ENCODE measurements at places on chromosomes 4 and X. TPM values are rescaled to one million over a fixed set of nuclear protein-coding genes. Genes with fewer than 3 reads are reported as not detected.

Gene VCX2
- total RNA-seq, result not detected

Gene NAP1L5
- total RNA-seq, result 1.4 TPM

Gene ZCCHC12
- not detected for total RNA-seq

- DNase-seq, result no peak
These were observed 158.5 kb downstream of the MID1IP1 start for GRCh38 chrX:38959736-38960135.

DNA sequence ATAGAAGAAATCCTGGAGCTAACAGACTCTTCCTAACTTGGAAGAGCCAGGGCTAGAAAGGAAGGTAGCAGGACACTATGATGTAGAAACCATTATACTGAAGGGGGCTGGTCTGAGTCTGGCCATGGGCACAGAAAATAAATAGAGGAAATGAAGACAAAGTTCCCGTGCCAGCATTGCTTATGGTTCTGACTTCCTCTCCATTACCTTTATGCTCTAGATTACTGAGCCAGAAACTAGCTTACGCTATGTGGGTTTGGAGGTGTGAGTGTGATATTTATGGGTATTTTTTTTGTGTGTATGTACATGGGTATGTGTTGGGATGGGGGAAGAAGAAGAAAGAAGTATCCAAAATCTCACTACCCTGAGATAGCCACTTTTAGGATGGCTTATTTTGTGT is 148.3 kb downstream of the GLUD2 start:
- DNase-seq, result no peak

Gene AVPR2
- total RNA-seq, result 0.52 TPM

Gene NHSL2
- 1.3 TPM for total RNA-seq

GRCh38 chr4:77010841-77011354 is 61.3 kb downstream of the SEPTIN11 start:
- no peak for DNase-seq

Gene OPN1LW
- total RNA-seq, result not detected

GRCh38 chr4:10239982-10240654 is 123.5 kb upstream of the WDR1 start:
- DNase-seq, result no peak

Gene MUC7
- not detected for total RNA-seq

- no peak for DNase-seq
These were observed 1401.6 kb downstream of the ADGRL3 start for GRCh38 chr4:62601737-62602136.

- no peak for DNase-seq
These were observed 6.8 kb downstream of the PPARGC1A start for GRCh38 chr4:23882976-23883531.

DNA sequence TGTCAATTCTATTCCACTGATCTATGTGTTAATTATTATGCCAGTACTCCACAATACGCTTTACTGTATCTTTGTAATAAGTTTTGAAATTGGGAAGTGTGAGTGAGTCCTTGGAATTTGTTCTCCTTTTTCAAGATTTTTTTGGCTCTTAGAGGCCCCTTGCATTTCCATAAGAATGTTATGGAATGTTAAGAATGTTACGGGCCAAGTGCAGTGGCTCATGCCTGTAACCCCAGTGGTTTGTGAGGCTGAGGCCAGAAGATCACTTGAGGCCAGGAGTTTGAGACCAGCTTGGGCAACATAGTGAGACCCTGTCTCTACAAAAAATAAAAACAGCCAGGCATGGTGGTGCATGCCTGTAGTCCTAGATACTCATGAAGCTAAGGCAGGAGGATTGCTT is 167.6 kb upstream of the CXorf66 start:
- no peak for DNase-seq

Gene CETN2
- total RNA-seq, result 12.5 TPM

Gene MAGEA11
- not detected for total RNA-seq

Gene ADH4
- 2.8 TPM for total RNA-seq

Gene GLOD5
- 9.5 TPM for total RNA-seq

Gene MAOB
- 12.3 TPM for total RNA-seq

Gene XPNPEP2
- total RNA-seq, result 11.9 TPM

DNA sequence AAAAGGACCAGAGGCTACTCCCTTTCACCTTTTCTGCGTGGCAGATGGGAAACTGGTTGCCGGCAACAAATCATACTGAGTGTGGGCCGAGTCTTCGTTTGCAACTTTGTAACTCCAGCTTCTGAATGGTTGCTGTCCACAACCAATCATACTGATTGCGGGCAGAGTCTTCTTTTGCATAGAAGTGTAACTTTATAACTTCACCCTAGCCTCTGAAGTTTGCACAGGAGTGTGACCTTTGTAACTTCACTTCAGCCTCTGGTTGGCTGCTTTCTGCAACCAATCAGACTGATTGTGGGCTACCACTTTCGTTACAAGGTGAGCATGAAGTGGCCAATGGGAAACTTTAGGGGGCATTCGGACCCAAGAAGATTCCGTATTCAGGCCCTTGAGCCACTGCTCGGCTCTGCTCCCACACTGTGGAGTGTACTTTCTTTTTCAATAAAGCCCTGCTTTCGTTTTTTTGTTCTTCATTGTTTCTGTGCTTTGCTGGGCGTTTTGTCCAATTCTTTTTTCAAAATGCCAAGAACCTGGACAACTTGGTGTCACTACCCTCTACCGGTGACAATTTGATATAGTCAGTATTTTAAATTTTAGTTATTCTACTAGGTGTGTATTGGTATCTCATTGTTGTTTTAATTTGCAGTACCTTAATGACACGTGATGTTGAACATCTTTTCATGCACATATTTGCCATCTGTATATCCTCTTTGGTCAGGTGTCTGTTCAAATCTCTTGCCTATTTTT is 9.0 kb upstream of the PAGE5 start:
- DNase-seq, result no peak

Gene GATA1
- total RNA-seq, result not detected

- DNase-seq, result no peak
These were observed 578.9 kb upstream of the FAT1 start for GRCh38 chr4:187302457-187303150.

Gene TLR6
- 1.4 TPM for total RNA-seq

GRCh38 chrX:136711147-136711546 is 63.2 kb downstream of the CD40LG start:
- DNase-seq, result peak; percentile 42

Gene CENPE
- 6.6 TPM for total RNA-seq

GRCh38 chrX:135893294-135893817 is at the start of the genes CT45A10 and SAGE1:
TSS of gene CT45A10 (minus strand) at chrX:135893444. CDS start at chrX:135885344, 8,100 bp downstream.
TSS of gene SAGE1 (plus strand) at chrX:135893716. CDS start at chrX:135896243, 2,527 bp downstream.
- no peak for DNase-seq

Gene MAGEA9B
- total RNA-seq, result not detected

GRCh38 chrX:143800150-143800549 is 79.6 kb upstream of the SPANXN2 start:
- no peak for DNase-seq

DNA sequence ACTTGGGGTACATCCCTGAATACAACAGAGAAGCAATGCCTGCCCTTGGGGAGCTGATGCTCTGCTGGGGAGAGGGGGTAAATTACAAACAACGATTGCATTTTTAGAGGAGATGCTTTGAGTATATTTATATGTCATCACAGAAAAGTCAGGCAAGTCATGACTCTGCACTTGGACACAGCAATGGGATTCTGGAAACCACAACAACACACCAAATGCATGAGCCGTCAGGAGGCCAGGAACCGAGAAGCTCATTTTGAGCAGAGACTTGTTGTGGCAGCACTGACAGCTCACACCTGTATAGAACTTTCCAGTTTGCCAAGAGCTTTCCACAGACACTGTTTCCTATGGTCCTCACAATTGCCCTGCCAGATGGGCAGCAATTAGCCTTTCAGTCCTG is 113.2 kb upstream of the RBPJ start:
- no peak for DNase-seq

Gene GPR173
- 0.55 TPM for total RNA-seq

DNA sequence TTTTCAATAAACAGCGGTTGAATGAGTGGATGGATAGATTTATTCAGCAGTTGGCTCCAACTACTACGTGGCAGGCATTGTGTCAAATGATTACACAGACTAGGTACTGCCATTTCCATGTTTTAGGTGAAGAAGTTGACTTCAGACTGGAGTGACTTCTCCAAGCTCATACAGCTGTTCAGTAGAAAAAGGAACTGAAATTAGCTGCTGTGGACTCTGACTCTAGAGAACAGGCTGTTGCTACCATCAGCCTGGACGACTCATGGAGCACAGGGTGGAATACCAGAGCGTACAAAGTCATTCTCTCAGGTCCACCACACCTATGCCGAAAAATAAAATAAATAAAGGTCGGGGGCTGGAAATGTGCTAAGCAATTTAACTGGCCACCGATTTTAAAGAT is 45.3 kb downstream of the TENM3 start:
- no peak for DNase-seq

Gene HMX1
- total RNA-seq, result not detected
